ENCODE measurements at places on chromosomes 5 and 9.

DNA sequence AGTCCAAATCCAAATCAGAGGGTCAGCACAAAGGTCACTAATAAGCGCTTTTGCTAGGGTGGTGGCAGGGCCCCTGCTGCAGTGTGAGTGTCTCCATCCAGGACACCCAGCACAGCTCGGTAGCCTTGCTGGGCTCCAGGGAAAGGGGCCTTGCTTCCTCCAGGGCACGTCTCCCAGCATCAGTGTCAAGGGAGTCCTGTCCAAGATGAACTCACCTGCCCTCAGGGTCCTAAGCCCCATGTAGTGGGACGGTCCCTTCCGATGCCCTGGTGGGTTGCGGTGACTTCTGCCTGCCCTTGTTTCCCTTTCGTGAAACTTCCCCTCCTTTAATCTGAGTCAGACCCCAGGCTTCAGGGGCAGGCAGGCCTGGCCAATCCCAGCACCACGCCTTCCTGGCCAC lies 101.7 kb downstream of the ZNF354C start:
- no peak overlapping the region for H3K4me3 ChIP-seq
- DNase-seq: no peak
- no peaks in the 10 kb centered on the region for H3K27me3 ChIP-seq
- H3K27ac ChIP-seq: no peak overlapping the region
- no peaks in the 10 kb centered on the region for H3K4me1 ChIP-seq

DNA sequence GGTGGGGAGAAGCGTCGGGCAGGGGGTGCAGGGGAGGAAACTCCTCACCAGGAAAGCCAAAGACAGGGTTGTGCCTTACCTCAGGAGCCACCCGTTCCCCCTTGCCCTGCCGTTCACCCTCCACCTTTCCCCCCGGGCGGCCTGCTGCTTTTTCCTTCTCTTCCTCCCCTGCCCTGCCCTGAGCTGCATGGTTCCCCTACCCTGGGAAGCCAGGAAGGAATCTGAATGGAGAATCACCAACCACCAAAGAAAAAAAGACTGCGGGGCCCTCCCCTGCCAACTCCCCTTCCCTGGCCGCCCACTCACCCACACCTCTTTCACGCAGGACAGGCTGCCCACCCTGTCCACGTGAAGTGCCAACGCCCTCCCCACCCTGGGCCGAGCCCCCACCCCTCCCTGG lies 820 bp upstream of the NFX1 start:
- peak overlapping the region; percentile 3 for H3K4me3 ChIP-seq
- peak overlapping the region; percentile 64 for H3K27ac ChIP-seq
- peaks cover 5% of the 10 kb centered on the region for H3K4me1 ChIP-seq
- H3K27me3 ChIP-seq: no peaks in the 10 kb centered on the region

DNA sequence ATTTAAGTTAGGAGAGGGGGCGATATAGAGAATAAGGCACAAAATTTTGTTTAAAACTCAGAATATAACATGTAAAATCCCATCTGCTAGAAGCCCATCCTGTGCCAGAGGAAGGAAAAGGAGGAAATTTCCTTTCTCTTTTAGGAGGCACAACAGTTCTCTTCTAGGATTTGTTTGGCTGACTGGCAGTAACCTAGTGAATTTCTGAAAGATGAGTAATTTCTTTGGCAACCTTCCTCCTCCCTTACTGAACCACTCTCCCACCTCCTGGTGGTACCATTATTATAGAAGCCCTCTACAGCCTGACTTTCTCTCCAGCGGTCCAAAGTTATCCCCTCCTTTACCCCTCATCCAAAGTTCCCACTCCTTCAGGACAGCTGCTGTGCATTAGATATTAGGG lies 18.3 kb downstream of the MOCS2 start:
- no peaks in the 10 kb centered on the region for H3K4me1 ChIP-seq
- no peak for DNase-seq
- no peaks in the 10 kb centered on the region for H3K27me3 ChIP-seq
- H3K4me3 ChIP-seq: no peak overlapping the region

GRCh38 chr5:2680979-2681378 lies 70.5 kb downstream of the IRX2 start:
- H3K4me1 ChIP-seq: no peaks in the 10 kb centered on the region
- no peaks in the 10 kb centered on the region for H3K36me3 ChIP-seq
- no peak overlapping the region for H3K27ac ChIP-seq

DNA sequence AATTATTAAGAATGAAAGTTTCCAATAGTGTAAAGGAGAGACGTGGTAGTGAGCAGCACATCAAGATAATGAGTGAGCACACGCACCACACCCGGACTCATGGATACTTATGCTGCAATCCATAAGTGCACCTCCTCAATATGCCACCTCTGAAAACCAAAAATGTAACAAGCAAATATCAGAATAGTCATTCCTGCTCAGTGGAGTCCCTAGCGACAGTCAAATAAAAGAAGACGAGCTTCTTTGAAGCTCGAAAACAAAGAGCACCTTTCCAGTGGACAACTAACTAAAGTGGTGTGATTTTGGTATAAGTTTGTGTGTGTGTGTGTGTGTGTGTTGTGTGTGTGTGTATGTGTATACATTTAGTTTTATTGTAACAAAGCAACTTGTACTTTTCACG lies 241.3 kb downstream of the DEPDC1B start:
- H3K4me3 ChIP-seq: no peak overlapping the region
- H3K27ac ChIP-seq: no peak overlapping the region
- H3K4me1 ChIP-seq: no peaks in the 10 kb centered on the region
- no peak for DNase-seq

DNA sequence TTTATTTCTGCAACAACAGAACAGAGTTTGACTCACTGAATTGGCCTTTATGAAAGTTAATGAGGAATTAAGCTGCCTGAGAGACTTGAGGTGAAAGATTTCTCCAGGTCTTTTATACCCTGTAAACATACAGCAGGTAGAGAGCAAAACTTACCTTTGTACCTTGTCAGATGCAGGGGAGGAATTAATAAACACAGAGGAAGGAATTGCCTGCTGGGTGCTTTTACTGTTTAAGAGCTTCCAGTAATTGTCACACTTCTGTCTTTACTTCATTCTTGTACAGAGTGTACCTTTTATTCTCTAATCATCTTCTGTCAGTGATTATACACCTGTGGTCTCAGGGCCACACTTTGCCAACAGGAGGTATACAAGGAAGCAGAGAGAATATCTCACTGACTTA lies 94.0 kb upstream of the GRIN3A start:
- H3K36me3 ChIP-seq: no peaks in the 10 kb centered on the region
- H3K27ac ChIP-seq: no peak overlapping the region
- H3K27me3 ChIP-seq: no peaks in the 10 kb centered on the region
- H3K4me1 ChIP-seq: no peaks in the 10 kb centered on the region

- DNase-seq: no peak
- H3K27me3 ChIP-seq: peaks cover under 1% of the 10 kb centered on the region
- H3K4me3 ChIP-seq: no peak overlapping the region
- H3K4me1 ChIP-seq: no peaks in the 10 kb centered on the region
These were observed 71.9 kb downstream of the ACTL7B start for GRCh38 chr9:108783731-108784495.

Measured in H1 (cell line).